ENCODE measurements at places on chromosomes 13 and 19.

DNA sequence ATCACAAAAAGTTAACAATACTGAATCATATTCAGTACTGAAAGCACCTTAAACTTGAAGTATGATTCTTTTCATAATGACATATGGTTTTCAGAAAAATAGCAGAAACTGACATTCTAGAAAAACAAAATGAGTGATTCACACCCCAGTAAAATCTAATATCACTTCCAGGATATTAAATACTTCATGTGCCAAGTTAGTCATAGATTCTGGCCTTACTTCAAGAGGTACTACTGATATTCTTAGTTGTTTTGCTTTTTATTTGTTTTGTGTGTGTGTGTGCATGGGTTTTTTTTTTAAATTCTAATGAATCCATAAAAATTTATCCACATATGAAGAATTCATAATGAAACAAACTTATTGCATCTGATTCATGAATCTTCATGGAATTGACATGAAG lies 207.9 kb upstream of the UFM1 start:
- DNase-seq: no peak

- DNase-seq: no peak
Measured at GRCh38 chr13:39915418-39915817, 260.0 kb downstream of the COG6 start.

DNA sequence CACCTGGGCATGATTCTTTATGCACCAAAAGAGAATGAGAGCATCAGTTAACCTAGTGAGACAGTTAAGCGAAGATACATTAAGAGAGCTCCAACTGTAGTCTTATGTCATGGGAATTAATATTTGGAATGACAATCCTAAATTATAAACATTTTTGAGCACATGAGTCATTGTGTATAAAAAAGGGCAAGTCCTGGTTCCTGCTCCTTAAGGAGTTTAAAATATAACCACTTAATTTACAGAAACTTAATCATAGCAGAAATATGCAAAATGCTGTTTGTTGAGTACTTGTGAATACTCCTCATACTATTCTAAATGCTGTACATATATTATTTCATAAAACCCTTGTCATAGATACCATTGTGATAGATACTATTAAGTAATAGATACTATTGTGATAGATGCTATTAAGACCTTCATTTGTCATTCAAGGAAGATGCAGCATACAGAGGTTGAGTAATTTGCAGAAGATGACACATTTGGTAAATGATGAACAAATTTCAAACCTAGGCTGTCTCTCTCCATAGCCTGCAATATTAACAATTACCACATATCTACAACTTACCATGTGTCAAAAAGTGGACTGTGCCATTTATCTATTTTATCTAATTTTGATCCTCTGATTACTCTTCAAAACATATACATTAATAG lies 301.0 kb downstream of the TBC1D4 start:
- DNase-seq: no peak

DNA sequence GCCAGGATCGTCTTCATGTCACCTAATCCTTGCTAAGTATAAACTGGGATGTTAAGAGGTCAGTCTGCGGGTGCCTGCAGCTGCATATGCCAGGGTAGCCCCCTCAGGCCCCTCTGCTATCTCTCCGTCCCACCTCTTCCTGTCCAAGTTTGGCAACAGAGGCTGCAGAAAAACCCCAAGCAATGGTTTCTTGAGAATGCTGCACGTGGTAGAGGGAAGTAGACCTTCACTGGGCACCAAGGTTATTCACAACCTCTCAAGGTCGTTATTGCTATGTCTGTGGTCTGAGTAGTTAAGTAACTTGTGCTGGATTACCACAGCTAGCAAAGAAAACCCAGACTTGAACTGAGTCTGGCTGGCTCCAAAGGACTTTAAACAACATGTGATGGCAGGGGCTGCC lies 77.9 kb upstream of the XPO4 start:
- no peak for DNase-seq

DNA sequence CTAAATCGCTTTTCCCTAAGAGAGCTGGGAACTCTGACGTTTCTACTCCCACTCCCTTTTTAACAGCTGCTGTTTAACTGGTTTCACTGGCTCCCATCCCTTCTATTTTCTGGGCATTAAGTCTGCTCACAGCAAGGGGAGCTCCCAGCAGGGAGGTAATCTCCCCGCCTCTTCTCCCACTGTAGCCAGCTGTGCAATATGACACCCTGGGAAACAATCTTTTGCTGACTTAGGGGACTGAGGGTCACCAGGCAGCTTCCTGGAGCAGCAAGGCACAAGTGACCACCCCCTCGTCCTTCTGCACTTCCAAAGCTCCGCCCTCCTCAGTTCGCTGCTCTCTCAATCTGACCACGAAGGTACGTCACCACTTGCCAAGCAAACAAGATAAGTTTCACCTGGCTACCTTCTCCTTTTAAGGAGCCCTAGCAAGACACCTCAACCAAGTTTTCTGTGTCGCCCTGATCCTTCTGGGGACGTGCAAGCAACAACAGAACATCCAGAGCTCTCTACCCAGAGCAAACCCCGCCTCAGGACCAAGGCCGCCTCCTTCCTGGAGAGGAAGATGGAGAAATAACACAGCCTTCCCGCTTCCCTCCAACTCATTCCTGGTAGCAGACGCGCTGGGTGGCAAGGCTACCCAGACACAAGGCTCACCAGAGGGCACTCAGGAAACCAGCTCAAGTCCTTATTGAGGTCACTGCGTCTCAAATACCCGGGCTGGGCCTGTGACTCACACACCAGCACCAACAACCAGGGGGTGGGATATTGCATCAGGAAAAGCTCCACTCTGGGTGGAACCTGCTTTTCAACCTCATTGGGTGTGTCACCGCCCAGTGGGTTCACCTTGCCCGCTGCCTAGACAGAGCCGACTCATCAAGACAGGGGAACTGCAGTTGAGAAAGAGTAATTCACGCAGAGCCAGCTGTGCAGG lies 92.4 kb downstream of the STK24 start:
- peak; percentile 66 for DNase-seq
